ENCODE measurements at places on chromosomes 16 and 17. TPM values are rescaled to one million over a fixed set of nuclear protein-coding genes. Genes with fewer than 3 reads are reported as not detected.

DNA sequence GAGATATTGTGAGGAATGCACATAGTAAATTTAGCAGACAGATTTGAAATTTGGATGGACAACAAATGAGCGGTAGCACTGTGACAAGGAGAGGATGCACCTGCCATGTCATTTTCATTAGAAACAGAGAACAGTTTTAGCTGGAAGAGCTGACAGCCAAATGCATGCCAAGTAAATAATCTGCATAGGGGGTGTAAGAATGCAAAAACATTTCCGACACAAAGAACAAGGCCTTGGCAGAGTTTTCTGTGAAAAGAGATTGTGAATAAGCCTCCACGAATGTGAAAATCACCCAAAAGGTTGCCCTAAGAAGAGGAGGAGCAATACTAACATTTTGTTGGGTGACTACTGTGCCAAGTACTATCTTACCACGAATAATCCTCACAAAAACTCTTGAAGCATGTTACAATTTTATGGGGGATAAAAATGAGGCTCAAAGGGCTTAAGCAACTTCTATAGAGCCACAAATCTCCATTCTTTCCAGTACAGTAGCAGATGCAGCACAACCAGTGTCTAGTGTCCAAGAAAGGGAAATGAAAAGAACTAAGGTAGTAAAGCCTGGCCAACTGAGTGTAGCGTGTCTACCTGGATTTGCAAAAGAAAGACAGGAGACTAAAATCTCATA is 28.3 kb downstream of the TMEM100 start:
- DNase-seq: no peak

DNA sequence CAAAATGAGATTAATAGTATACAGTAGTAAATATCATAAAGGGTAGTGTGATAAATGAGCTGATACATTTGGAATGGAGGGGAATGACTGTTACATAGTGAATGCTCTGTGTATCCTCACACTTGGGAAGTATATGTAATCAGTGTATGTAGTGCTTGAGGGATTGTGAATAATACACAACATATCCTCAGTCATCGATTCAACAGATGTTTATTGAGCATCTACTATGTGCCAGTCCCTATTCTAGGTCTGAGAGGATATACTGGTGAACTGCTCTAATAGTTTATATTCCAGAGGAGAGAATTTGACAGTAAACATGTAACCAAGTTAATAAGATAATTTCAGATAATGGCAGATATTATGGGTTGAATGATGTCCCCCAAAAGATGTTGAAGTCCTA is 3.4 kb upstream of the BECN1 start:
- no peak for DNase-seq

DNA sequence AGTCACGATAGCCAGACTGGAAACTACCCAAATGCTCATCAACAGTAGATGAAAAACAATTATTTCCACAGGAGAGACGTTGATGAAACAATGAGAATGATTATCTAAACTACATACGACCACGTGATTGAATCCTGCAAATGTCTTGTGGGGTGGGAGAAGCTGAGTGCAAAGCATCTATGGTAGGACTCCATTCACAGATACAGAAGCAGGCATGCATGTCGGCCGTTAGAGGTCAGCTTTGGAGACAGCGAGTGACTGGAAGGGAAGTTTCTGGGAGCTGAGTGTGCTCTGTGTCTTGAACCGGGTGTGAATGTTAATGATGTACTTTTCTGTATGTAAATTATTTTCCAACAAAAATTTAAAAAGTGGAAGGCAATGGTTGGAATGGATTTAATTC is 71.5 kb upstream of the DNAJA2 start:
- no peak for DNase-seq

- no peak for DNase-seq
These were observed 109.0 kb upstream of the FAM20A start for GRCh38 chr17:68710035-68710780.

DNA sequence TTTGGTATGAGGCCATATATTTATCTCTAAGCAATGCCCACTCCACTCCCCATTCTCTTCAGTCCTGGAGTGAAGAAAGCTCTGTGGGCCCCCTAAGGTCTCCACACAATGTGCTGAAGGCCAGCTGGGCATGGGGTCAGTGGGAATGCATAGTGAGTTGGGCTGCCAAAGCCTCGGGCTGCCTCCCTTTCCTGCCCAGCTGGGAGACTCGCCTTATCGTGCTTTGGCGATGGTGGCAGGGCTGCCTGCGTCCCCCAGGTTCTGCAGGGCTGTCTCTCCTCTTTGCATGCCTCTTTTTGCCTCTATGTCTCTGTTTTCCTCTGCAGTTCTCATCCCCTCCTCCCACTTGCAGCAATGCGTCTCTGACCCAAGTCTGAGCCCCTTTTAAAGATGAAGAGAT is 116.5 kb downstream of the CYLD start:
- no peak for DNase-seq

DNA sequence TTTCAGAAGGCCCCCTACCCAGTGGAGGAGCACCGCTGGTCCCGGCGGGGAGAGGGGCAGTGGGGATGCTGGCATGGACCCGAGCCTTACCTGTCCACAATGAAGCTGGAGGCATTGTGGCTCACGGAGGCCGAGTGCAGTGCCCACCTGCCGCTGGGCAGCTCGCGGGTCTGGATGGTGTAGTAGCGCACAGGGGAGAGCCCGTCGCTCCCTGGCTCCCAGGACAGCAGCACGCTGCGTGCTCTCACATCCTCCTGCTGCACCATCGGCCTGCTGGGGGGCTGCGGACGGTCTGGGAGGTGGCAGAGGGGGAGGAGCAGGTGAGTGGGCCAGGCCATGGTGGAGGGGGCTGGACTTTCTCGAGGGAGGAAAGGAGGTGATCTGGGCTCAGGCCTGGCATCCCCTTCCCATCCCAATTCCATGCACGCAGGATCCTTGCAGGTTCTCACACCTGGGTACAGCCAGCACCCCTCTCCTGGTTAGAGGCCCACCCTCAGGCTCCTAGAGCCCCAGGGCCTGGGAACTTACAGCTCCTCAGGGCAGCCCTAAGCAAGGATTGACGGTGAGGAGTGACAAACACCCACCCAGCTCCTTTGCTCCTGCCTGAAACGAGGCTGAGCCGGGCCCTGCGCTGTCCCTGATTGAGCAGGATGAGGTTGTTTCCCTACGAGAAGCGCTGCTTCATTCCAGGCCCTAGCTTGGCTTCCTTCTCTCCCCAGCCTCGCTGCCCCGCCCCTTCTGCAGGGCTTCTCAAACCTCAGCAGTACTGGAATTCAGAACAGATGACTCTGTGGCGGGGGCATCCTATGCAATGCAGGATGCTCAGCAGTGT is 76.2 kb upstream of the CDC42EP4 start:
- DNase-seq: no peak

The SHISA9 gene
- 16.8 TPM for polyA plus RNA-seq

The C16orf46 gene
- 0.42 TPM for polyA plus RNA-seq

DNA sequence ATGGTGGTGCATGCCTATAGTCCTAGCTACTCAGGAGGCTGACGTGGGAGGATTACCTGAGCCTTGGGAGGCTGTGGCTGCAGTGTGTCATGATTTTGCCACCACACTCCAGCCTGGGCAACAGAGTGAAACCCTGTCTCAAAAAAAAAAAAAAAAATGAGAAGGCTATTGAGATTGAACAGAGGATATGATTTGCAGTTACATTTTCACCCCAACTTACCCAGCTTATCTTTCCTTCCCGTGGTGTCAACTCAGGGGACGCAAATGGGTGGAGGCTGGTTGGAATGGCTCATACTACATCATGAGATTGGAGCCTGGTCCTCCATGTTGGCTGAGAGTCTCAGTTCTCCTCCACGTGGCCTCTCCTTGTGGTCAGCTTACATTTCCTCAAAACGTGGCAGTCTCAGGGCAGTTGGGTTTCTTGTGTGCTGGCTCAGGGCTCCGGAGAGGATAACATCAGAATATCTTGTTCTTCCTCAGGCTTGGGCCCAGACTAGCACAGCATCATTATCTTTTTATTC is 17.2 kb upstream of the NSMCE1 start:
- DNase-seq: no peak

GRCh38 chr17:36469733-36470132 is 16.7 kb upstream of the ZNHIT3 start:
- DNase-seq: no peak

The KLHL10 gene
- polyA plus RNA-seq: 0.11 TPM

DNA sequence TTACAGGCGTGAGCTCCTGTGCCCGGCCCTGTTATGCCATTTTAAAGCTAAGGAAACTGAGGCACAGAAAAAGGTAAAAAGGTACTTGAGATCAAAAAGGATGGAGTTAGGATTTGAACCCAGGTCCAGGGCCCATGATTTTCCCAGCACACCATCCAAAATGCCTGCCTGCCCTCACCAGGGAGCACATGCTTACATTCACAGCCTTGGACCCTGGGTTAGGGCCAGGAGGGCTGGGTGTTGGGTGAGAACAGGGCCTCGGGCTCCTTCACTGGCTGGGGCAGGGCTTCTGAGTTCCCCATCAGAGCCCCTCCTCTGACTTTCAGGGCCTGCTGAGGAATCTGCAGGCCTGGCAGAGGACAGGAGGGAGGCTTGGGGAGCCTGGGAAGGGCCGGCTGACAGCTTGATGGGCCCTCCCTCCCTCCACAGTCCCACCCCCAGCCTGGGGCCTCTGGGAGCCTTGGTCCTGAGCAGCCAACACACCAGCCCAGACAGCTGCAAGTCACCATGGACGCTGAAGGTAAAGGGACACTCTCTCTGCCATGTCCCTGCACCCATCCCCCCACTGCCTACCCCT is at the start of gene QPRT:
TSS of gene QPRT (plus strand) at position 490 of the 577 bp plus-strand sequence. CDS start at position 508, 18 bp downstream.
- no peak for DNase-seq

GRCh38 chr16:325375-326145 is 27.0 kb downstream of the AXIN1 start:
- DNase-seq: no peak

GRCh38 chr16:19232988-19233387 is 52.5 kb upstream of the CLEC19A start:
- DNase-seq: no peak

DNA sequence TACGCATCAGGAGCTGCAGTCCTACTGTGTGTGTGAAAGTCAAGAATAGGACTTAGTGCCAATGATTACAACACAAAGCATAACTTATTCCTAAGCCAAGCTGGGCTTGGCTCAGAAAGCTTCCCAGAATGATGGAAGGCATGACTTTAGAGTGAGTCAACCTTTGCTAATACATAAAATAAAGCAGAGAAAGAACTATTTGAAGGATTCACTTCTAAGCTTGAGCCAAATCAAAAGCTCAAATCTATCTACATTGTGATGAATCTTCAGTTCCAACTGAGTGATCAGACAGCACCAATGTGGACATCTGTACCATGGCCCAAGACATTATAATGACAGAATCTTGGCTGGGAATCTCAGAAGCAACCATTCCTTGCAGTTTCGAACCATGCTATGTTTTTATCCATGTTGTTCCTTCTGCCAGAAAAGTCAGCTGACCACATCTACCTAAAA is 41.4 kb downstream of the SMG6 start:
- DNase-seq: peak; percentile 64

The CACNA1G gene
- polyA plus RNA-seq: 0.03 TPM

GRCh38 chr16:11669380-11670146 is 1.3 kb downstream of the SNN start:
- no peak for DNase-seq

GRCh38 chr17:74288785-74289184 is 14.8 kb downstream of the DNAI2 start:
- DNase-seq: peak; percentile 74

The LDHD gene
- 0.16 TPM for polyA plus RNA-seq

DNA sequence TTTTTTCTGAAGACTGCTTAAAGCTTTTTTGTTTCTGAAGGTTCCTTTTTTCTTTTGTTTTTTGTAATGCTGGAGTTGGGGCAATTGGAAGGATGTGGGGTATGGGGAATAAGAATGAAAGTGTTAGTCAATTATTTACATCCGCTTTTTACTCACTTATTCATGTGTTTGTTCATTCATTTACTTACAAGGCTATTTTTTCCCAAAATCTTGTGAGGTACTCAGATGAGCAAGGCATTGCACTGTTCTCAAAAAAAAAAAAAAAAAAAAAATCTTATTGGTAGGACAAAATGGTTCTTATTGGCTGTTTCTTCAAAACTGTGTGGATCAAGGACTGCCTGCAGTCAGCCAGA is 55.7 kb downstream of the PLD6 start:
- no peak for DNase-seq

GRCh38 chr17:37294888-37295287 is 80.9 kb upstream of the C17orf78 start:
- no peak for DNase-seq

The SIAH1 gene
- 10.9 TPM for polyA plus RNA-seq

The KRT14 gene
- polyA plus RNA-seq: 26,464 TPM

- DNase-seq: no peak
These were observed 5.3 kb downstream of the IGFALS start for GRCh38 chr16:1788095-1788707.

The C1QTNF8 gene
- not detected for polyA plus RNA-seq

All from mammary epithelial cell (primary cell).